NCI-H345 (cell line): ENCODE measurements at places on chromosomes 11 and 22.

- peak; percentile 76 for DNase-seq
These were observed 32.6 kb downstream of the SHANK3 start for GRCh38 chr22:50705219-50705691.

DNA sequence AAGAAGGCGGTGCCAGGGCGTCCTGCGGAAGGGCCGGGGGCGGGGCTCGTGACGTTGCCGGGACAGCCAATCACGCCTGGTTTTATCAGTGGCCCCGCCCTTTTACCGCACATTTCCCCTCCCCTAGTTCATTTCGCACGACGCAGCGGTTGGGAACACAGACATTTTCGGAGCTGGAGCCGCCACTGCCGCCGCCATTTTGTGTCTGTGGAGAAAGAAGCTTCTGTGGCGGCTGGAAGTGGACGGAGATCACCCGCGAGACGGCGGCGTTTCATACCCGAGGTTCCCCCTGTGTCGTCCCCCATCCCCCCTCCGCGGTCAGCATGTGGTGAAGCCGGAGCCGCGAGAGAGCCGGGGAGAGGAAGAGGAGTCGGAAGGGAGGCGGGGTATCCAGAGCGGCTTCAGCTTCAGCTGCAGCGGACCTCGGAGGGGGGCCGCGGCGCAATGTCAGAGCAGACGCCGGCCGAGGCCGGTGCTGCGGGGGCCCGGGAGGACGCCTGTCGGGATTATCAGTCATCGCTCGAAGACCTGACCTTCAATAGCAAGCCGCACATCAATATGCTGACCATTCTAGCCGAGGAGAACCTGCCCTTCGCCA is at the start of gene PCF11:
TSS of gene PCF11 (plus strand) at position 136 of the 598 bp plus-strand sequence. CDS start at position 445, 309 bp downstream.
- no peak for DNase-seq

DNA sequence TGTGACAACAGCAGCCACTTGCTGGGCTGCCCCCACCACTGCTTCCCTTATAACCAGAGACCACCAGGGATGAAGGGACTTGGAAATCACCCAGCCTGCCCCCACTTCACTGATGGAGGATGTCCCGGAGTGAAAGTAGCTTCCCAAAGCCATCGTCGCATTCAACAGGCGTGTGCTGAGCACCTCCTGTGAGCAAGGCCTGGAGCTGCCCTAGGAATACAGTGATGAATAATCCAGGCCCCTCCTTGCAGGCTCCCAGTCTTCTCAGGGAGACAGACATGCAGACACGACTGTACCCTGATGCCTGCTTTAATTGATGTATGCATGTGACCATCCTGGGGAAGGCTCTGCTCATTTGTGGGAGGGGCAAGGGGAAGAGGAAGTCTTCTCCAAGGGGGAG is 22.6 kb downstream of the PTPN5 start:
- no peak for DNase-seq

DNA sequence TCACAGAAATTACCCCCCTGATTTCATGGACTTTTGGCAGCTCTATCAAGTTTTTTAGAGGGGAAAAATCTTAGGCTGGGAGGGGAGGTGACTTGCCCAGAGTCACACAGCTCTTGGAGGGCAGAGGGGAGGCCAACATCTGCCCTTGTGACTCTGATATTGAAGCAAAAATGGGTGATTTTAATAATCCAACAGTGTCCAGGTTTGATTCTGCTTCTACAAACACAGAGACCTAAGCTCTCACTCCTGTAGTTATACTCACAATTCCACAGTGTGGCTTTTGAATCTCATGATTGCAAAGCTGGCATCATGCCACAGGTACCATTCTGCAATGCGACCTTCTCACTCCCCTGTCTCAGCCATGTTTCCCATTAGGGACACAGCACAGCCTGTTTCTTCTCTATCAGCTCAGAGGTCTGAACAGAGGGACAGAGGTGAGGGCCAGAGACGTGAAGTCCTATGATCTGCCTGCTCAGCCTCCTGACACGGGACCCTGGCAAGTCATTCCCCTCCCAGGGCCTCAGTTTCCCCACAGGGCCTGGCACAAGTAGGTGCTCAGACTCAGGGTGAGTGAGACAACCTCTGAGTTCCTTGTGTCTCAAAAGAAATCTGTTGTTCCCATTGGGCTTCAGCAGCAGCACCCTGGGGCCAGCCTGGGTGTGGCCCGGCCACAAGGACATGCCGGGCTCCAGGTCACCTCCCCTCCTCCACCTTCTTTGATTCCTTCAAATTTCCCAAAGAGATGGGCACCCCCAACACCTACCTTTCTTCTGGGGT is 766 bp downstream of the APOL2 start:
- DNase-seq: peak; percentile 47

GRCh38 chr11:1092145-1092670 is 17.5 kb downstream of the MUC2 start:
- no peak for DNase-seq

DNA sequence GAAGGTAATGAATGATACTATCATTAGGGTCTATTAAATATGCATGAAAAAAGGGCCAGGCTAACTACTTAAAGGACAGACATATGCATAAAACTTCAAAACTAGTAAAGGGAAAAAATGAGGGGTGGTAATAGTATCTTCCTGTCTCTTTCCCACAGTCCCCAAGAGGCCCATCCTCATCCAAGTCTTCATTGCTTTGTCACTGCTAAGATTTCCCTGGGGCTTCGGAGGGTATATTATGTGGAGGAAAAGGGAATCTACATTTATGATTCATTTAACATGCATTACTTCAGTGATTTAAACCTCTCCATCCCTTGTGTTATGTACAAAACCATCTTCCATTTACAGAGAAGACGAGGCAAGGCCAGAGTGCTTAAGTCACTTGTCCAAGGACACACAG is 66.1 kb downstream of the CWC15 start:
- DNase-seq: no peak

GRCh38 chr22:43277987-43278601 is 65.1 kb downstream of the SCUBE1 start:
- no peak for DNase-seq

DNA sequence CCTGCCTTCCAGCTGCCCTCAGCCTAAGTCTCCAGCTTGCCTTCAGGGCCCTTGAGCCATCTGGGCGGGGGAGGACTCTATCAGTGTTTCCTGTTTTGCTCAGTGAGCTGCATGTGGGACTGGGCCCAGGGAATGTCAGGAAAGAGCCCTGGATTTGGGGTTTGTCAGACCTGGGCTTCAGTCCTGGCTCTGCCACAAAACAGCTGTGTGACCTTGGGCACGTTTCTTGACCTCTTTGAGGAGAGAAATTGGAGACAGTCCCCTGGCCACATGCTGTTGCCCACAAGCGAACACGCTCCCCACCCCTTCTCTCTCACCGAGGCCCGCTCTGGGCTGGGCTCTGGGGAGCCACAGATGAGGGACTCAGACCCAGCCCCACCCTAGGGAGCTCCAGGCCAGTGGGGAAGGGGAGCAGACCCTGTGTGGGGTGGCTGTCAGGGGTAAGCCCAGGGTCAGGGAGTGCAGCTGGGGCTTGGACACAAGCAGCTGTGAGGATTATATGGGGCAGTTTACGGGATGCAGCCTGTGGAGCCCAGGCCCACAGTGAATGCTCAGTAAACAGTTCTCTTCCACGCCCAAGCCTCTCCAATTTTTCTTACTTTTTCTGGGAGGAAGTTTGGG is 12.3 kb downstream of the MYO7A start:
- DNase-seq: no peak

DNA sequence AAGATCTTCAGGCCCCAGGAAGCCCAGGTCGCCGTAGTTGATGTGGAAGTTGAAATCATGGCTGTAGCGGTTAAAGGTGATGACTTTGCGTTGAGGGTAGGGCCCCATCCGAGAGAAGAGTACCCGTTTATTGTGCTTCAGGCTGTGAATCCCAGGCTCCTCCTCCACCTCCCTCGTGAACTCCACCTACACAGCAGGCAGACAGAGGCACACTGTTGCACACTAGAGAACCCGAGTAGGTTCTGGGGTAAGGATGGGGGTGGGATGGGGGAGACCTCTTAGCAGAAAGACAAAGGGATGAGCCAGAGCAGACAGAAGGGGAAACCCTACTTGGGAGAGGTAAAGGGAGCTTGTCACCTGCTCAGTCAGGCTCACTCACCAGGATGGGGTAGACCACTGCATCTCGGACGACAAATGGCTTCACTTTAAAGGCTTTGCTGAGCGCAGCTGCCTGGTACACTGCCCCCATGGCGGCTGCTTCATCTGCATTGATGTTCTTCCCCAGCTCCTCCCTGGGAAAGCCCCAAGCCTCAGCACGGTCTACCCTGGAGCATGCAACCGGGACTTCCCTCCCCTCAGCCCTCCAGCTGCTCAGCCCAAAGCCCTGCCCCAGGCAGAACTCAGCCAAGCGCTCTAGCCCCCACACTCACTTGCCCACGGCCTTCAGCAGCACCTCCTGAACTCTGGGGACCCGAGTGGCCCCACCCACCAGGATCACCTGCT is 5.4 kb downstream of the HYOU1 start:
- DNase-seq: no peak

DNA sequence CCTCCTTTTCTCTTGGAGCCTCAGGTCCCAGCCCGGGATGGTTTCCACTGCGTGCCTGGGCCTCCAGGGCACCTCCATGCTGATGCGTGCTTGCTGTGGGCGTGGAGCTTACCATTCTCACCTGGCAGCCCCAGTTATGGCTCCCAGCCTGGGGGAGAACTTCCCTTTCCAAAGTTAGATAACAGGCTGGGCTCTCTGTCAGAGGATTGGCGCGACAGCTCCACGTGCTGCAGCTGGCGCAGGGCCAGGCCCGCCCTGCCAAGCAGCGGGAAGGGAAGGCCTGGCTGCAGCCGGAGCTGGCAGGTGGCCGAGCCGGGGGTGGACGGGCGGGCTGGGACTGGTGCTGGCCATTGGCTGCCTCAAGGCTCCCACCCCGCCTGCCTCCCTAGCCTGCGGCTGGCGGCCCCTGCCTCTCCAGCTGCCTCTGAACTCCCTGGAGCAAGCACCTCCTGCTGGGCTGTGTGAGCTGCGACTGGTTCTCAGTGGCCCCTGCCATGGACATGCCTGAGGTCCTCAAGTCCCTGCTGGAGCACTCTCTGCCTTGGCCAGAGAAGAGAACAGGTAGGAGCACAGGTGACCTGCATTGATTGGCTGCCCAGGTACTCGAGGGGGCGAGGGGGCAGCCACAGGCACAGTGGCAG is 14.6 kb upstream of the TEF start:
- peak; percentile 89 for DNase-seq

DNA sequence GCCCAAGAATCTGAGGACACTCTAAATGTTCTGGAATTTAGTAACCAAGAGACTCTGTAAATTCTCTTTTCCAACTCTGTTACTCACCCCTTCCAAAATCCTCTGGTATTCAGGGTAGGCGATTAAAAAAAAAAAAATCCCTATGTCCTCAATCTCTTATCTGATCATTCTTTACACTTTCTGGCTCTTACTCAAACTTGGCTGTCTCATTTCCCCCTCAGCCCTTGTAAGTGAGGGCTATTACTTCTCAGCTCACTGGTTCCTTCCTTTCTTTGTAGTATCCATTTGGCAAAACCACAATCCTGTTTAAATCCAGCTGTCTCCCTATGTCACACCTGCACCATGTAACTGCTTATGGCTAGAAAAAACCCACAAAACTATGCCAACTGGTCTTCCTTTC is 12.7 kb upstream of the MSANTD2 start:
- DNase-seq: no peak

DNA sequence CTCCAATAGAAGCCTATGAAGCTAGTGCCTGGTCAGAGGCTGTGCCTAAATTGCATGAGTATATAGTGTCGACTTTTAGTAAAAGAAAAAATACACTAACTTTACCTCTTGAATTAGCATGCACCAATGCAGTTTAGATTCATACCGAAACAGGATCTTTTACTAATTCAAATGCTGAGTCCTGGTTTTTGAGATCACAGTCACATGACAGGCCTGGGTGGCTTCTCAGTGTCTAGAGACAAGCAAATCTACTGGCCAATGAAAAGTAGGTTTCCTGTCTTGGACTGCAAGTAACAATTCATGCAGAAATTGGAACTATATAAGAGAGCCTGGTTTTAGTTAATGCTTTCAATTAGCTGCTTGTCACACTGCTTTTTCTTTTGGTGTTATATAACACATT is 7.2 kb downstream of the ARHGEF12 start:
- no peak for DNase-seq

DNA sequence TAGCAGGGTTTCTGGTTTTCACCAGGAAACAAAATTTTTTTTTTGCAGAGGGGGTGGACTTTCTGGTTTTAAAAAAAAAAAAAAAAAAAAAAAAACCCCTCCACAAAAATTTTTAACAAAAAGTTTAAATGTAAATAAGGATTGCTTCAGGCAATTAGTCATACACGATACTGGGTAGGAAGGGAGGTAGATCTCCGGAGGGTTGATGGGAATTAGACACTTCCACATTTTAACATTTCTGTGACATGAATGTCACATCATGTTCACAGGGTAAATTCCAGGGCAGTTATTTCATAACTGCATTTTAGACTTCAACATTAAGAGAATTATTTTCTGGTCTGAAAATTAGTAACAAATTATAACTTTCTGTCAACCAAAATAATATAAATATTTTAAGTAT is 15.9 kb downstream of the NUP98 start:
- no peak for DNase-seq

DNA sequence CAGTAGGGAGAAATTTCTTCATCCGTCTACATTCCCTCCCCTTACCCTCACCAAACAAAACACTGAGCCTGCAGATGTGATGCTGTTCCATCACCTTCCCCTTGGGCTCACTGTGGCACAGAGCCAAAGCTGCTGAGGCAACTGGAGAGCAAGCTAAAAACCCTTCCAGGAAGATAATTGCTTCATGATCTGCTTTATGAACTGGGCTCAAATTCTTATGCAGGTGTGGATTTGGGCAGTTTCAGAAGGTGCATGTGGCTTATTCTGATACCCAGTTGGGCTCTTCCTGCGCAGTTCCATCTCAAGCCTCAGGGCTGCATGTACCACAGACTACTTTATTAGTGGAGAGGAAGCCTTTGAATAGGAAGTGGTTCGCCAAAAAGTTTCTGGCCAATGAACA is 58.3 kb downstream of the AAMDC start:
- DNase-seq: peak; percentile 26

DNA sequence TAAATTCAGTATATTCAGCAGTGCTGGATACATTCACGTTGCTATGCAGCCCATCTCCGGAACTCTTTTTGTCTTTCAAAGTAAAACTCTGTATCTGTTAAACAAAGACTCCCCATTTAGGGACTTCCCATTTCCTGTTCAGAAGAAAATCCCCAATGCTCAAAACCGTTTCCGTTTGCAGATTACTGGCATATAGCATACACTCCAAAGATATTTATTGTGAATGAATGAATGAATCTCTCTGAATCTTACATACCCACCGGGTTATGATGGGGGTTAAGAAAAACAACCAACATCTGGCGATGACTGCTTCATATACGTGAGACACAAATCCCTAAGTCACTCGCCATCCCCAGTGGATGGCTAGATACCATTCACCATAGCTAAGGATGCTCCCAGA is 1.6 kb downstream of the THY1 start:
- DNase-seq: no peak

DNA sequence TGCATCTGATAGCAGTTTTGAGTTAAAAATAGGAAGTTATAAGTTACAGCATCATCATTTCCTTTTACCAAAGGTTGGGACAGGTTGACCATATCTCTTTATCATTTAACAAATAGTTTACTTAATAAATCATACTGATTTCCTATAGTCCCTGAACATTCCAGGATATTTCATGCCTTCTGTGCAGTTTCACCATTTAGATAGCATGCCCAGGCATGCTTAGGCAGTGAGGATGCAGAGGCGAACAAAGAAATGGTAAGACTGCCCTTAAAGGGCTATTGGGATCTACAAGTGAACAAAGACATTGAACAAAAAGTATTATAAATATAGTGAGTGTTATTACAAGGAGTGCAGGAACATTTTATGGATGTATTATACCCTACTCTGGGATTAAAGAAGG is 96.4 kb downstream of the PRMT3 start:
- DNase-seq: no peak

- DNase-seq: peak; percentile 1
These were observed 9.4 kb downstream of the TRIM6 start for GRCh38 chr11:5605849-5606248.
